Anterior cingulate cortex (tissue), 58 donors: ENCODE measurements at places on chromosomes 12 and 14.

- DNase-seq, result no peak
Observed at GRCh38 chr14:80077262-80077661, 134.0 kb downstream of the DIO2 start.

GRCh38 chr14:52068615-52069306, at the start of gene NID2:
Gene NID2, minus strand, starts transcription at chr14:52069059. Its CDS starts 65 bp downstream, at chr14:52068994.
- peak; percentile 43 for DNase-seq

- DNase-seq, result no peak
Observed at GRCh38 chr12:62525271-62525670, 58.6 kb downstream of the MON2 start.

- no peak for DNase-seq
Observed at GRCh38 chr14:93715279-93715927, 72.9 kb downstream of the PRIMA1 start.

- DNase-seq, result no peak
Observed at GRCh38 chr14:71563492-71564153, 368.6 kb upstream of the RGS6 start.

- DNase-seq, result no peak
Observed at GRCh38 chr12:92573104-92573503, 129.7 kb upstream of the PLEKHG7 start.

- no peak for DNase-seq
Observed at GRCh38 chr12:95216711-95217376, 423 bp downstream of the FGD6 start.

GRCh38 chr12:115423546-115423987, 739.6 kb upstream of the TBX3 start:
- DNase-seq, result no peak

GRCh38 chr12:119319638-119320037, 14.9 kb upstream of the CCDC60 start:
- DNase-seq, result no peak

- no peak for DNase-seq
Observed at GRCh38 chr14:98070536-98070935, 1201.5 kb downstream of the BCL11B start.

DNA sequence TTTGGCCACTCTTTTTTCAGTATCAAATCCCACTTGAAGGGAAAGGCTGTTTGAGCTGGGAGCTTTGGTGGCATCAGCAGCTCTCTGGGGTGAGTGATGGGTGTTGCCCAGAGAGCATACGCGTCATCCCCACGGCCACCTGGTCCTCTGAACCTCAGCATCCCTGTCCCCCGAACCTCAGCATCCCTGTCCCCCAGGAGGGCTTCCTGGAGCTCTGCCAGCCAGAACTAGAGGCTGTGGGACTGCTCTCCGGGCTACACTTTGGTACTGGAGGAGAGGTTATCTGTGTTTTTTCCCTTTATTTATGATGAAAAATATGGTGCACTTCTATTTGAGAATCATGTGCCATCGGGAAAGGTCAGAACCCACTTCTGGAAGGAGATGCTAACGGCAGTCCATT, 131.5 kb upstream of the RTL1 start:
- no peak for DNase-seq

- DNase-seq, result peak; percentile 20
Observed at GRCh38 chr12:52006726-52007157, at the start of gene TAMALIN. Gene TAMALIN, plus strand, starts transcription at chr12:52006946. Its CDS starts 74 bp downstream, at chr12:52007020.

- peak; percentile 83 for DNase-seq
Observed at GRCh38 chr14:94601884-94602391, 10.3 kb upstream of the SERPINA3 start.

DNA sequence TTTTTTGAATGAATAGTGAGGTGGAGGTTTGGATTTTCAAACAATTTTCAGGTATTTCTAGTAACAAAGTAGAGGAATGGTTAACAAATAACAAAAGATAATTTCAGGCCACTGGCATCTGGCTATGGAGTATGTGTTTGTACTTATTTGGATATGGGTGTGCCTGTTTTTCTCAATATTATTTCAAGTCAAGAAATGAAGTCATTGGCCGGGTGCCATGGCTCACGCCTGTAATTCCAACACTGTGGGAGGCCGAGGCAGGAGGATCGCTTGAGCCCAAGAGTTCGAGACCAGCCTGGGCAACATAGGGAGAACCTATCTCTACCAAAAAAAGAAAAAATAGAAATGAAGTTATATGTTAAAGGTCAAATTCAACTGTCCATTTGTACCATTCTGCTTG, 13.9 kb downstream of the SLC35E3 start:
- no peak for DNase-seq

- no peak for DNase-seq
Observed at GRCh38 chr14:60332869-60333268, 83.8 kb downstream of the PPM1A start.

- DNase-seq, result no peak
Observed at GRCh38 chr14:71560751-71561150, 371.5 kb upstream of the RGS6 start.

GRCh38 chr14:51441001-51441400, 201.0 kb downstream of the TMX1 start:
- no peak for DNase-seq

- DNase-seq, result no peak
Observed at GRCh38 chr14:74083161-74083560, 1.1 kb downstream of the ALDH6A1 start.

DNA sequence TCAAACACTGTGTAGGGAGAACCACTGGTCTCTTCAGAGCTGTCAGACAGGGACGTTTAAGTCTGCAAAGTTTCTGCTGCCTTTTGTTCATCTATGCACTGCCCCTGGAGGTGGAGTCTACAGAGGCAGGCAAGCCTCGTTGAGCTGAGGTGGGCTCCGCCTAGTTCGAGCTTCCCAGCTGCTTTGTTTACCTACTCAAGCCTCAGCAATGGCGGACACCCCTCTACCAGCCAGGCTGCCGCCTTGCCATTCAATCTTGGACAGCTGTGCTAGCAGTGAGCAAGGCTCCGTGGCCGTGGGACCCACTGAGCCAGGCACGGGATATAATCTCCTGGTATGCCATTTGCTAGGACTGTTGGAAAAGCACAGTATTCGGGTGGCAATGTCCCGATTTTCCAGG, 24.6 kb upstream of the YBX3 start:
- DNase-seq, result no peak

DNA sequence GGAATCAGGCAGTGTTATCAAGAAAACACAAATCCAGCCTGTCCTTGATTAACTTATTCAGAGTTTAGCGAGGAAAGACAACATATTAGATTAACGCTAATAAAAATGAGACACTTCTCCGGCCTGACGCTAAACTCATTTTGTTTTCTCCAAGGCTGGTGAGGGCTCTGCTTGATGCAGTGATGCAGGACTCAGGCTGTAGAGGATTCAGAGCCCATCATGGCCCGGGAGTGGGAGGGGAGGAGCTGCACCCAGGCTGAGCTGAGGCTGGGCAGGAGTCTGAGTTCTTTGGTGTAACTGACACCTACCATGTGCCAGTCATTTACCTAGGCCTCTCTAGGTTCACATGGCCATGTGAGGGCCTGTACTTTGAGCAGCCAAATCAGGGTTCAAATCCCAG, 70.0 kb downstream of the WSCD2 start:
- DNase-seq, result no peak

DNA sequence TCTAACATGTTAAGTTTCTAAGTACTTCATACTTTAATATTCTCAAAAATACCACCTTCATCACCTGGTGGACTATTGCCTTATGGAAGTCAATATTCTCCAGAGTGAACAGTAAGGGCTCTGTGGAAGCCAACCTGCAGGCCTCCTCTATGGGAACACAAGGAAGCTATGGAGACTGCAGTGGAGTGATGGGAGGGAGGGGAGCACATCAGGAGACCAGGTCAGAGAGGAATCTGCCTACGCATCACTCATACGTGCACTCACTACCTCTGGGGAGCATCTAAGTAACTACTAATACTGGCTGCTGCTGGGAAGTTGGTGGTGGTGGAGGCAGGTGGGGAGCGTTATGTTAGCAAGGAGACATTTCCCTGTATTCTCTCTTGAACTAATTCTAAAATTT, 19.9 kb downstream of the HECTD4 start:
- DNase-seq, result no peak

- no peak for DNase-seq
Observed at GRCh38 chr14:89773644-89774316, 180.8 kb downstream of the EFCAB11 start.

DNA sequence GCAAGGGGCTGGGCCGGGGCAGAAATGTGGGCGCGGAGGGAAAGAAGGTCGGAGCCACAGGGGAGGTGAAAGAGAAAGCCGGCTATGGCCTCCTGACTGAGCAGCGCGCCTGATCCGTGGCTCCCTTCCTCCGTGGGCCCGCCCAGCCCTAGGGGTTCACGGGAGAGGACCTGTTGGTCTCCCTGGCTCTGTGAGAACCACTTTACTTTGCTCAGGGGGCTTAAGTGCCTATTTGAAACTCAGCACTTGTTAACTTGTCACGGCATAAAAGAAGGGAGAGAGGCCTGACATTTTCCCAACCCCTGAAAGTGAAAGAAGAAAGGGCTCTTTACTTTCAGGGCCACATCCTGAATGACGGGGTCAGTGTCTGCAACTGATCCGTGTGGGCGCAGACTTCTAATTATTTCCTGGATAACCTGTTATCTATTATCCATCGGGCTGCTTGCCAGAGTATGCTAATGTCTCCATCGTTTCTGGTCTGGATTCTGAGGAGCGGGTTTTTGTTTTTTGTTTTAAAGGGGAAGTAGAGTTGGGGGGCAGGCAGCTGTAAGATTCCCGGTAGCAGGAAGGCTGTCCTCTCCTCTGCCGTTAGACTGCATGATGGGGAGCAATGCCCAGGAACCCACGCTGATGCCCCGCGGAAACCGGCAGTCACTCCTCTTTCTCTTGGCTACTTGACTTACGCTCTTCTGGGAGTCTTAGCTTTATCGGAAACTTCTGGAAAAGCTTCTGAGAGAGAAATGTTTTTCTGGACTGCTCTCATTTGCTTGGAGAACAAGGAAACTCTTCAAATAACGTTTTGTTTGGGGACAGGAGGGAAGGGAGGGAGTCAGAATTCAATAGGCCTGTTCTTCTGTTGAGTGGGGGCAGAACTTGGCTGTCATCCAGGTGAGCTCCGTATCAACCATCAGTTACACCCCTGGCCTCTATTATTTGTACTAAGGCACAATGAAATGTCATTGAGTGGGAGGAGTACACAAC, 127.7 kb upstream of the MAX start:
- peak; percentile 80 for DNase-seq

DNA sequence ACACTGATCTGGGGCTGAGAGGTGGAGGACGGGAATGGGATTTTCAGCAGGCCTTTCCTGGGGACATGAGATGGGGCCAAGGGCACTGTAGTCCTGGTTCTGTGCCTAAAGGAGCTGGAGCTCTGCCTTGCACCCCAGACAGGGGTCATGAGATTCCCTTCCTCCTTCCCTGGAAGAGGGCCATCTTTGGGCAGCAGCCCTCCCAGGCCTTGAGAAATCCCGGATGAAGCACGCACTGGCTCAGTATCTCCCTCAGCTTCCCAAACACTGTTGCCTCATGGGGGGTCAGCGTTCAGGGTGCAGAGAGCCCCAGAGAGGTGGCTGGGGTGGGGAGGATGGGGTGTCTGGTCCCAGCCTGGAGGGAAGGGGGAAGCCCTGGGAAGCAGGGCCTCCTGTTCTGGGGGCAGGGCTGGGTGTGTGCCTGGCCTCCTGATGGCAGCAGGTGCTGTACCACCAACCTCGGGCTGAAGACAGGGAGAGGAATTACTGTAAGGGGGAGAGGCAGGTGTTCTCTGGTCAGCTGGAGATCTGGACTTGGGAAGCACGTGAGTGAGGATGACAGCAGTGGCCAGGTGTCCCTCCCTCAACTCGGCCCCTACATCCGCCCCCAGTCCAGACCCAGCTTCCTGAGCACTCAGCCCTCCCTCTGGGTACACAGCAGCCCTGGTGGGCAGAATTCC, 8.4 kb upstream of the NR4A1 start:
- no peak for DNase-seq

DNA sequence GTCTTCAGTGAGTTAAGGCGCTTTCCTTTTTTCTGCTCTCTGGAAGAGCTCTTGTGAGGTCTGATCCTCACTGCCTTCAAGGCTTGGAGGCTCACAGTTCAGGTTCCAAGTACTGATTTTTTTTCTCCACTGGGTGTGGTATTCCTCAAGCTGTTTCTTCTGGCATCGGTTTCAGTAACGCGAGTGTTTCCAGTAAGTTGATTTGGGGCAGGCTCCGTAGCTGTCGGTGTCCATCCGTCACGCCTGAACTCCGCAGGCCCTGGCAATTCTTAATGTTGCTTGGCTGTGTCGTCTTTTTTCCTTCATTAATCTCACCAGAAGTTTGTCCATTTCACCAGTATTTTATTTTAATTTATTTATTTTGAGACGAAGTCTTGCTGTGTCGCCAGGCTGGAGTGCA, 30.6 kb downstream of the LRCOL1 start:
- no peak for DNase-seq

DNA sequence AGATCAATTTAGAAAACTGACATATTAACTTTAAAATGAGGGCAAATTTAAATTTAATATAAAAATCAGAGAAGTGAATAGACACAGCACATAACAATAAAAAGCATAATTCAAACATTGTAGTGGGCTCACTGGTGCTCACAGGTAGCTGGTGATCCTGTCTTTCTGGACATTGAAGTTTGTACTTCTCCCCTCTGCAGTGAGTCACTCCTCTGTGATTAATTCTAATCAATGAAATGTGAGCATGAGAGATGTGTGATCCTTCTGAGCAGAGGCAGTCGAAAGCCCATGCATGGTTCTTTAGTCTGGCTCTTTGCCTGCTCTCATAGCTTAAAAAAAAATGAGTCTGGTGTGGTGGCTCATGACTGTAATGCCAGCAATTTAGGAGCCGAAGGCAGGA, 59.0 kb upstream of the RERGL start:
- no peak for DNase-seq

GRCh38 chr14:48792376-48793024, 793.7 kb downstream of the RPS29 start:
- no peak for DNase-seq

- peak; percentile 30 for DNase-seq
Observed at GRCh38 chr14:94164685-94165431, 9.3 kb upstream of the PPP4R4 start.

DNA sequence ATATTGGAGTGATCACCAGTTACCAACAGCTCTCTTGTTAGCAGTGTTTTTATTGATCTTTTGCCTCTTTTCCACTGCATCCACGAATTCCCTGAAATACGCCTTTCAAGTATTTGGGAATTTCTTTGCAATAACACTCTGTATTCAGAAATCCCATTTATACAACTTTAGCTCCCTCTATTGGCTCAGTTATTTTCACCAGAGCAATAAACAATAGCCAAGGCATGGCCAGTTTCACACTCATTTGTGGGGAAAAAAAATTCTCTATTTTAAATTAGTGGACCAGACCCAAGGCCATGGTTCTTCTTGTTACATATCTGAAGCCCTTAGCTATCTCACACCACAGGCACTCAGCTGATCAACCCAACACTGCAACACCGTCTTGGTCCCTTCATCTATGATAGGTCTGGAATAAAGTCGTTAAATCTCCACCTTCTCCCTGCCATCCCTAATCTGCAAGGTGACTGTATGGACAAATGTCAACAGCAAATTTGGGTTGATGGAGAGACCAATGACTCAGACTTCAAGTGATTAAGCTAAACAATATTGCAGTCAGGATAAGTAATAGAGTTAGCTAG, 92.4 kb upstream of the TMEM260 start:
- DNase-seq, result no peak
